ENCODE measurements at places on chromosomes 3 and 15.

DNA sequence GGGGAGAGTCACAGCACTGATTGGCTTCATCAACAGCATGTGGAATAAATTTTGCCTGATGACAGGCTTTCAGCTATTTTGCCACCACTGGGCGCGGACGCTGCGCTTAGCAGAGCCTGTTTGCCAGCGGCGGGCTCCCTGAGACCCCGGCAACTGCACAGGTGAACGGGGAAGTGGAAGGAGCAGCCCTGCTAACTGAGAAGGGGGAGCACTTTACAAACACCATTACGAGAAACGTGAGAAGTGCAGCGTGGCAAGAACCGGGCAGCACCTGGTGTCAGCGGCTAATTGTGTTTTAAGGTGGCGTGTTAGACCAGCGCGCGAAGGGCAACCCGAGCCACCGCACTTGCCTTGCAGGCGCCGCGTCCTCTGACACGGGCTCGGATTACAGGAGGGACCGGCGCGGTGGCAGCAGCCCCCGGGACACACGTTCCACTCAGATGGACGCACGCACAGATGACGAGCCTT lies 307.8 kb upstream of the ARRDC4 start:
- DNase-seq = no peak

GRCh38 chr3:178058629-178059028 lies 477.6 kb upstream of the KCNMB2 start:
- no peak for DNase-seq

DNA sequence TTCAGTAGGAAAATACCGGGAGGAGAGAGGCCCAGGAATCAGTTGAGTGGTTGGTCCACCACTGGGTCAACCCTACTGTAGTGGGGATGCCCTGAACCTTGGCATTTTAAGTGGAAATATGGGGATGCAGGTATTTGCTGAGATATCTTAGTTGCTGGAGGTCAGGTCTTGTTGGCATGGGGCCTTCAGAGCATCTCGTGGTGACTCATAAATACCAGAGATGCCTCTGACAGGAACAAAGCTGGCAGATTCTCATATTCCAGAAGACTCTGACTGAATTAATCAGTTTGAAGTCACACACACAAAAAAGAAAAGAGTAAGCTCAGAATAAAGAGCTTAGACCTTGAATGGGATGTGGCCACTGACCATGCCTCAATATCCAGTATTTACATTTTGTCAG lies 91.6 kb downstream of the CACNA2D3 start:
- peak; percentile 25 for DNase-seq

DNA sequence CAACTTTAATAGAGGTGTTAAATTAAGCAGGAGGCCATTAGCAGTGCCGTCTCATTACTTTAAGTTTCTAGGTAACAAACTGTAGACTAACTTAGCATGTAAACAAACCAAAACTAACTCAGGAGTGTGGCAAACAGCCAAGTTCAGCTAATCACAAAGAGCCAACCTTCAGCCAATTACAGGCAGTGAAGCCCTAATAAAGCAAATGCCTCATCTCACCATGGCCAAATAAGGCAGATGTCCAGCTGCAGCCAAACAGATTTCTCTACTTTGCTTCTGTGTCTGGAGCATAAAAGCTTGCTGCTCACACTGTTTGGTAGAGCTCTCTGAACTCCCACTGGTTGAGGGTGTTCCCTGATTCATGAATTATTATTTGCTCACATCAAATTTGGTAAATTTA lies 835.4 kb upstream of the GBE1 start:
- no peak for DNase-seq

Measured in LoVo (cell line).